ENCODE measurements at places on chromosomes 7 and 10.

DNA sequence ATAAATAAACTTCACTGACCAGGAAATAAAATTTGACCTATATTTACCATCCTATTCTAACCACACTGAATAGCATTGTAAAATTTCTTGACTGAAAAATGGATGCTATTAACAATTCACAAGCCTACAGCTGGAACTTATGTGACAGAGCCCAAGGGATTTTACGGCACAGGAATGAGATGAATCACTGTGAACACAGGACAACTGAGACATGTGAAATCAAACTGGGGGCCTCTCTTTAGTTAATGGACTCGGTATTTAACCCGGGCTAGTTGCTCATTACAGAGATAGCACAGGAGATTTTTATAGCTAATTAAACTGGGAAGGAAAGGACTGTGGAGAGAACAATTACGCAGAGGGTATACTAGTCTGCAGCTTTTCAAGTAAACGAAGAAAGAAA lies 100.6 kb downstream of the MICU1 start:
- no peak for DNase-seq

DNA sequence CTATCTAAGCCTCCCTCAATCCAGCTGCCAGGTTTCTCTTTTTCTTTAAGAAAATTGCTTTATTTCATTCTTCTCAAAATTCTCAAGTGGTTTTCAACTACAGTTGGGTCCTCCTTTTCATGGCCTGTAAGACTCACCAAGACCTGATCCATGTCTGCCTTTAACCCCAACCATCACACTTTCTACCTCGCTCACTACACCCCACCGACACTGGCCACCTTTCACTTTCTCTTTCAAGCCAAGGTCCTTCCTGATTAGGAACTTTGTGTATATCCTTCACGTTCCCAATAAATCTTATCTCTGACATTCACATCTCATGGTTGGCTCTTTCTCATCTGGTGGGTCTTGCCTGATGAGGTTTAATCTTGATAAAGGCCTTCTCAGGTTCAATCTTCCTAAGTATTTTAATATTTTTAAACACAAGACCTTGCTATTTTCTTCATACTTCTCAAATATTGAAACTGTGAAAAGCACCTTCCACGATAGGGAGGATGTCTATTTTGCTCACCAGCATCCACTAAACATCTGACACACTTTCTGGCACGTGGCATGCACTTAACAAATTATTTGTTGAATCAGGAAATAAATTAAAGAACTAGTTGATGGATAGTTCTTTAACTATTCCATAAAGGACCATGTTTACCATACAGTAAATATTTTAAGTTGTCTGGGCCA lies 624.8 kb downstream of the GRID1 start:
- DNase-seq: no peak

- DNase-seq: no peak
These were observed 145.4 kb downstream of the SNX10 start for GRCh38 chr7:26437003-26437532.

DNA sequence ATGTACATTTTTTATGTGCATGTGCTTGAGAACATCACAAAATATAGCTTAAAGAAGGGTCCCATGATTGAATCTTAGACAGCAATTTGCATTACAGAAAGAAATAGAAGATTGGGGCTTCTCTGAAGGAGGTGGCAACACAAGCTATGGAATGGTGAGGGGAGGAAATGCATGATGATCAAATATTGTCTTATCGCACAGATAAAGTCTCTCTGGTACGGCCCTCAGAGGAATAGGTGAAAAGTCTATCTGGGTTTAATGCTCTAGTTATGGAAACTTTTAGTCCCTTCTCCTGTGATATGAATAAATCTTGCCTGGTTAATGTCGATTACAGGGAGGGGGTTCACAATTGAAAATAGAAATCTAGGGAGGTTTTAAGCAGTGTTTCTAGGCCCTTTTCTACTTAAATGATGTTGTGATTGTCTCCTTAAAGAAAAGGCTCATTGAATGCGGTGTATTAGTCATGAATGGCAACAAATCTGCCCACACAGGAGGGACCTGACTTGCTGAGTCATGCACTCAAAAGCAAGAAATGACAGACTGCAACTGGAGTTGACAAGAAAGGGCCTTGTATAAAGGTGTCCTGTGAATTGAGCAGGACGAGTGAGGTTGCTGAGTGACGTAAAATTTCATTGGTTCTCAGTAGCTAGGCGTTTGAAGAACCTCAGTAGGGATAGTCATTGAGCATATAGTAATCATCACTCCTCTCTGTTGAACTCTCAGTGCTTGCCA lies 133.4 kb upstream of the CSTF2T start:
- DNase-seq: no peak

DNA sequence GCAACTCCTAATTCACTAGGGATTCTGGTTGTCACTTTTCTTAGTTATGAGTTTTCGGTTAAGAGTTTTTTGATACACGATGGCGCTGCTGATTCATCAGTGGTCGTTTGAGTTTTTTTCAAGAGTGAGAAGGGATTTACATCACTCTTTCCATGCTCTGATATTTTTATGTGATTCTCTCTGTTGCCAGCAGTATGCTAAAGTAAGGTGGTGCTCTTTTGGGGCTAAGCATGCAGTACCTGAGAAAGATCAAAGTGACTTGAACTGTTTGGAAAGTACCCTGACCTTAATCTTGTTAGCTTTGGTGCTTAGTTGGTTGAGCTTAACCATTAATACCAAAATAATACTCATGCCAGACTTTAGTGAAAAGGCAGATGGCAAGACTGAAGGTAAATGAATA lies 28.1 kb downstream of the STAMBPL1 start:
- no peak for DNase-seq

- DNase-seq: no peak
These were observed 179.9 kb downstream of the SFMBT2 start for GRCh38 chr10:7230951-7231350.

GRCh38 chr7:99122762-99123161 lies 21.1 kb downstream of the SMURF1 start:
- no peak for DNase-seq

GRCh38 chr7:111845853-111846252 lies 283.6 kb upstream of the IMMP2L start:
- no peak for DNase-seq

DNA sequence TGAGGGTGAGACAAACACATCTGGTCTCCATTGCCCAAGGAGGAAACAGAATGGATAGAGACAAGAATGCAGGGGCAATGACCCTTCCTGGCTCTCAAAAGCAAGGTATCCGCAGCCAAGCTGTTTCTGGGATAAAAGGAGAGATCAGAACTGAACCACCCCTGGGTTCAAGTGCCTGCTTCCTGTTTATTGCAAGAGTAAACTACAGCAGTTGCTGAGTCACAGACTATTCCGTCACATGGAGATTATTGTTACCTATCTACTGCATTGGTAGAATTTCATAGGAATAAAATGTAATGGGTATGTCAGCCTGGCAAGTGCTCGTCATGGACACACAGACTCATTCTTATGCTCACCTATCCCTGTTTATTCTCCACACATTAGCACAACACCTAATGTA lies 821.6 kb downstream of the GRID1 start:
- no peak for DNase-seq

DNA sequence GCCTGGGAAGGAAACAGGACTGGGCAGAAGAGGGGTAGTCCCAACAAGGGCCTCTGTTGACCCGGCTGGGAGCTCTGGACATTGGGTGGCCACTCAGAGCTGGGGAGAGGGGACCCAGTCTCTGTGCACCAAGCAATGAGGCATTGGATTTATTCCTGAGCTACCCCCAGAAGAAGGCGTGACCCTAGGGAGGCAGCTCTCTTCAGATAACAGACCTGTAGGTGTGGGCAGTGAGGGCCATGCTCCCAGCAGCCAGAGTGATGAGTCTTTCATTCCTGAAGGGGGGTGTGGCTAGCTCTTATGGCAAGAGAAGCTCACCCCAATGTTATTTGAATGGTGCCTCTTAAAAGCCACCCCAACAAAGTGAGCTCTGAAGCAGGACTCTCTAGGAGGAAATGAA lies 20.4 kb downstream of the TEX36 start:
- DNase-seq: no peak

DNA sequence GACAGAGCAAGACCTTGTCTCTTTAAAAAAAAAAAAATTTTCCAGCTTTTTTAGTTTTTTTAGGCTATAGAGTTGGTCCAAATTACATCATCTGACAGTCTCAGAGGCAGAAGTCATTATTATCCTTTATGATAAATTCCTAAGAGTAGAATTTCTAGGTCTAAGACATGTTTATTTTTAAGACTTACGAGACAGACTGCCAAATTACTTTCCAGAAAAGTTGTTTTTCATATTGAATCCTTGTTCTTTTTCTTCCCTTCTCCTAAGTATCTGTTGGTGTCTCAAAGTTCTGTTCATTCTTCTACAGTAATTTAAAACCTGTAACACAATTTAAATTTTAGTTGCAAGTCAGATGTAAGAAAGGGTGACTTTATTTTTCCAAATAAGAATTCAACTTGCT lies 421.4 kb downstream of the GALNT17 start:
- no peak for DNase-seq

DNA sequence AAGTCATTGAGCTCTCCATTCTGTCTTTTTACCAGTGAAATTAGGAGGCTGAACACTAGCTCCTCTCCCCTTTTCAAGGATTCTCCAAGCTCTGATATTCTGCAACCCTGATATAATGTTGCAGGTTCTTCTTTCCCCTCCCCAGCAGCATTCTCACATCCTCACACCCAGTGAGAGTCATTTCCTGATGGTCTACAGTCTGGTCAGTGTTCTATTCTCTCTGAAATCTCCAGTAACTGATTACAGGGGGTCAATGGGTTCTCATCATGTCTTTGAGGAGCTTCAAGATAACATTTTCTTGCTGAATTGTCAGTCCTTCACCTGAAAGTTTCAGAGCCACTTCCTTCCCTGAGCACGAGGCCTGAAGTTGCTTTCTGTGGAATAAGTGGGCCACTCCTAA lies 299.4 kb downstream of the PTEN start:
- DNase-seq: no peak

DNA sequence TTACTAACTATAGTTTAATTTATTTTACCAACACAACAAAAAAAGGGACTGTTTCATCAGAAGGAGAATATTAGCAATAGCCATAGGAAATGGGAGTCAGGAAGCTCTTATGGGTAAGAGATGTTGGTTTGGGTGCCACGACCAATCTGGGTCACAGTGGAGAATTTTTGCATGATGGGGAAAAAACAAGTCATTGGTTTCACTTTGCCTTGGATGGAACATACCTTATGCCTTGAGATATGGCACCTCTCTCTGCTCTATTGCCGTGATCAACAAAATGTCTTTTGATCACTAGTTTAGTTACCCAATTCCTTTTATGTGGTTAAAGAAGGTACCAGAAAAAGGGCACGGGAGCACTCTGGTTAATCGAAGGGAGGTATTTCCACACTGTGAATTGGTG lies 48.2 kb downstream of the PNLIPRP3 start:
- no peak for DNase-seq

GRCh38 chr10:123494301-123494808 lies 171.8 kb upstream of the GPR26 start:
- no peak for DNase-seq

DNA sequence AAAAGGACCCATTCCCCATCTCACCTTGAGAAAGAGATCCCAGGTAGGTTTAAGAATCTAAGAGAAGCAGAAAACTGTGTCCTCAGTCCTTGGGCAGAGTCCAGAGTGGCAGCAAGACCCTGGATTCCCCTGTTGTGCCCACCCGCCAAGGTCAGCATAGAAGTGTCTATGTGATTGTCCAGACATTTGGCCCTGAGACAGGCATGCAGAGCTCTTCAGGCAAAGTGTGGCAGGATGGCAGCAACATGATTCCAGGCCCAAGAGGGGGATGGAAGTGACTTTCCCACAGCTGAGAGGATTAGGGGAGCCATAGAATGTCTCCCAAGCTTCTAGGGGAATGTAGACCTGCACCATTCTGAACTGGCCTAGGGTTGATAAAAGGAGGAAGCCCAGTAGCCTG lies 39.1 kb upstream of the OPALIN start:
- DNase-seq: no peak

- no peak for DNase-seq
These were observed 155.1 kb downstream of the LSM5 start for GRCh38 chr7:32335107-32335506.

GRCh38 chr10:122140941-122141623 lies 130.0 kb upstream of the BTBD16 start:
- DNase-seq: no peak

DNA sequence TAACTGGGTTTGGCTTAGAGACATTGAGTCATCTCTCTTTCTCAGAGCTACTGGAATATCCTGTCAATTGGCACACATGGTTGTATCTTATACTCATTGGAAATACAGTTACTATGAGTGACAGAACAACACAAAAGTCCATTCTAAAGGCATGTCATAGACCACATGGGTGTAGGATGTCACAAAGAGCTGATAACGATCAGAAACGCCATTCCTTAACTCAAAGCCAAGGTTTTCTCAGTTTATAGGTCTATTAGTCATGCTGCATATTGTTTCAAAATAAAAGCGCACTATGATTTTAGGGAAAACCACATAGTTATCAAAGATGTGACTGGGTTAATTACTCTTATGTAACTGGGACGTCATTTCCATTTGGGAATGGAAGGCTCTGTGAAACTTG lies 147.2 kb upstream of the FAM171A1 start:
- no peak for DNase-seq

- DNase-seq: no peak
These were observed 563.0 kb upstream of the SEMA3D start for GRCh38 chr7:85749696-85750453.

- DNase-seq: no peak
These were observed 15.1 kb downstream of the GPR146 start for GRCh38 chr7:1059200-1060091.
